ENCODE measurements at places on chromosomes 12 and 14. TPM values are rescaled to one million over a fixed set of nuclear protein-coding genes. Genes with fewer than 3 reads are reported as not detected.

DNA sequence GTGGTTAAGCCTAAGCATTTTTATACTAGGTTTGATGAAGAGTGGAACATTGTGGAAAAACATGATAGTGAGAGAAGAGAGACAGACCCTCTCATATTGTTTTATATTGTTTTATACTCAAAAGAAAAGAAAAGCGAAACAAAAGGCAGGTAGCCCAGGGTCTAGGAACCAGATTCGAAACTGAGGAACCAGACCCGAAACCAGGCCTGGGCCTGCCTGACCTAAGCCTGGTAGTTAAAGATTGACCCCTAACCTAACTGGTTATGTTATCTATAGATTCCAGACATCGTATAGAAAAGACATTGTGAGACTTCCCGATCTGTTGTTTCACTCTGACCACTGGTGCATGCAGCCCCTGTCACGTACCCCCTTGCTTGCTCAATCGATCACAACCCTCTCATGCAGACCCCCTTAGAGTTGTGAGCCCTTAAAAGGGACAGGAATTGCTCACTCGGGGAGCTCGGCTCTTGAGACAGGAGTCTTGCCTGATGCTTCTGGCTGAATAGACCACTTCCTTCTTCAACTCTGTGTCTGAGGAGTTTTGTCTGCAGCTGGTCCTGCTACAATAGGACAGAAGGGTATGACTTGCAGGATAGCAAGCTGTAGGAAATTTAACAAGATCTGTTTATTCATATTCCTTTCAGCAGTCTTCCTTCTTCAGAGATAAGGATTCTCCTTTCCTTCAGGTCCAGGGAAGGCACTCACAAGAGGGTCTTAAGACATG, 147.1 kb upstream of the PLEKHA5 start:
- H3K4me3 ChIP-seq = no peak overlapping the region
- H3K36me3 ChIP-seq = peaks cover 1% of the 10 kb centered on the region
- no peaks in the 10 kb centered on the region for H3K4me1 ChIP-seq
- H3K27ac ChIP-seq = no peak overlapping the region

GRCh38 chr12:122726080-122726558, 4.5 kb downstream of the HCAR1 start:
- H3K27me3 ChIP-seq = no peaks in the 10 kb centered on the region
- DNase-seq = no peak
- H3K4me1 ChIP-seq = peaks cover 28% of the 10 kb centered on the region
- H3K4me3 ChIP-seq = peak overlapping the region; percentile 69
- peak overlapping the region; percentile 93 for H3K27ac ChIP-seq

- H3K4me3 ChIP-seq = no peak overlapping the region
- no peaks in the 10 kb centered on the region for H3K4me1 ChIP-seq
- H3K27me3 ChIP-seq = no peaks in the 10 kb centered on the region
- no peak for DNase-seq
- no peaks in the 10 kb centered on the region for H3K36me3 ChIP-seq
Measured at GRCh38 chr12:80632835-80633234, 74.6 kb upstream of the MYF6 start.

DNA sequence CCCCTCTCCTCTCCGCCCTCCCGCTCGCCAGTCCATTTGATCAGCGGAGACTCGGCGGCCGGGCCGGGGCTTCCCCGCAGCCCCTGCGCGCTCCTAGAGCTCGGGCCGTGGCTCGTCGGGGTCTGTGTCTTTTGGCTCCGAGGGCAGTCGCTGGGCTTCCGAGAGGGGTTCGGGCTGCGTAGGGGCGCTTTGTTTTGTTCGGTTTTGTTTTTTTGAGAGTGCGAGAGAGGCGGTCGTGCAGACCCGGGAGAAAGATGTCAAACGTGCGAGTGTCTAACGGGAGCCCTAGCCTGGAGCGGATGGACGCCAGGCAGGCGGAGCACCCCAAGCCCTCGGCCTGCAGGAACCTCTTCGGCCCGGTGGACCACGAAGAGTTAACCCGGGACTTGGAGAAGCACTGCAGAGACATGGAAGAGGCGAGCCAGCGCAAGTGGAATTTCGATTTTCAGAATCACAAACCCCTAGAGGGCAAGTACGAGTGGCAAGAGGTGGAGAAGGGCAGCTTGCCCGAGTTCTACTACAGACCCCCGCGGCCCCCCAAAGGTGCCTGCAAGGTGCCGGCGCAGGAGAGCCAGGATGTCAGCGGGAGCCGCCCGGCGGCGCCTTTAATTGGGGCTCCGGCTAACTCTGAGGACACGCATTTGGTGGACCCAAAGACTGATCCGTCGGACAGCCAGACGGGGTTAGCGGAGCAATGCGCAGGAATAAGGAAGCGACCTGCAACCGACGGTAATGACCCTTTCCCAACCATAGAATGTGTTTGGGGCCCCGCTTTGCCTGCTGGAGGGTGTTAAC, 615 bp downstream of the CDKN1B start:
- H3K27me3 ChIP-seq = no peaks in the 10 kb centered on the region
- H3K4me3 ChIP-seq = peak overlapping the region; percentile 98
- H3K27ac ChIP-seq = peak overlapping the region; percentile 84
- H3K4me1 ChIP-seq = peaks cover 31% of the 10 kb centered on the region
- H3K36me3 ChIP-seq = peaks cover 38% of the 10 kb centered on the region

DNA sequence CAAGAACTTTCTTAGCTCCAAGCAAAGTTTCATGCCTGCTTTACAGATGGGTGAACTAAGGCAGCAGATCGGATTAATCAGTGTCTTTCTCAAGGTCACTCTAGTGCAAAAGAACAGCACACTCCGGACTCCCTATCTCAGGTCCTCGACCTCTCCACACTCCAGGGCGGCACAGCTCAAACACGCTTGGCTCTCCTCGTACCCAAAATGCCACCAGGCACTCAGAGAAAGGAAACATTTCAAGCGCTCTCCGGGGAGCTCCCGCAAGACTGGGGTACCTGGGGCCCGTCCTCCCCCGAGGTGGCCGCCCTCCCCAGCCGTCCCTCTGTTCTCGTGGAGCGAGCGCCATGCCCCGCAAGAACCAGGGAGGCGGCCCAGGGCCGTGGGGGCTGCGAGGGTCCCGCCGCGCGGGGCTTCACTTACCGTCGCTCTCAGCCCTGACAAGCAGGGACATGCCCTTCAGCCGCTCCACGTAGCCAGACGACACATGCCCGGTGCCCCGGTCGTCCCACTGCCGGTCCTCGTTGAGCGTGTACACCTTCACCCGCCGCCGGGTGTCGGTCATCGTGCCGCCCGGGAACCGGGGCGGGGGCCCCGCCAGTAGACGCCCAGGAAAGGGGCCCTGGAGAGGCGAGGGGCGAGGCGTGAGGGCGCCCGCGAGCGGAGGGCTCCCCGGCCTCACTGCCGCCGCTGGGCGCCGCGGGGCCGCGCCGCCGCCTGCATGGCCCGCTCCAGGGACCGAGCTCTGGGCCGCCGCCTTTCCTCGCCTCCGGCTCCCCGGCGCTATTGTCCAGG, 830 bp downstream of the PPP4R3A start:
- peaks cover 16% of the 10 kb centered on the region for H3K36me3 ChIP-seq
- peak; percentile 74 for DNase-seq
- H3K4me3 ChIP-seq = peak overlapping the region; percentile 95

- H3K27me3 ChIP-seq = no peaks in the 10 kb centered on the region
- peaks cover 5% of the 10 kb centered on the region for H3K4me1 ChIP-seq
- no peak overlapping the region for H3K27ac ChIP-seq
- no peak for DNase-seq
- H3K36me3 ChIP-seq = peaks cover 20% of the 10 kb centered on the region
Measured at GRCh38 chr12:20410734-20411133, 42.4 kb downstream of the PDE3A start.

- H3K4me1 ChIP-seq = peaks cover 22% of the 10 kb centered on the region
- H3K36me3 ChIP-seq = peaks cover 17% of the 10 kb centered on the region
- DNase-seq = no peak
- H3K27ac ChIP-seq = peak overlapping the region; percentile 88
Measured at GRCh38 chr14:55130196-55130550, 1.1 kb downstream of the LGALS3 start.

DNA sequence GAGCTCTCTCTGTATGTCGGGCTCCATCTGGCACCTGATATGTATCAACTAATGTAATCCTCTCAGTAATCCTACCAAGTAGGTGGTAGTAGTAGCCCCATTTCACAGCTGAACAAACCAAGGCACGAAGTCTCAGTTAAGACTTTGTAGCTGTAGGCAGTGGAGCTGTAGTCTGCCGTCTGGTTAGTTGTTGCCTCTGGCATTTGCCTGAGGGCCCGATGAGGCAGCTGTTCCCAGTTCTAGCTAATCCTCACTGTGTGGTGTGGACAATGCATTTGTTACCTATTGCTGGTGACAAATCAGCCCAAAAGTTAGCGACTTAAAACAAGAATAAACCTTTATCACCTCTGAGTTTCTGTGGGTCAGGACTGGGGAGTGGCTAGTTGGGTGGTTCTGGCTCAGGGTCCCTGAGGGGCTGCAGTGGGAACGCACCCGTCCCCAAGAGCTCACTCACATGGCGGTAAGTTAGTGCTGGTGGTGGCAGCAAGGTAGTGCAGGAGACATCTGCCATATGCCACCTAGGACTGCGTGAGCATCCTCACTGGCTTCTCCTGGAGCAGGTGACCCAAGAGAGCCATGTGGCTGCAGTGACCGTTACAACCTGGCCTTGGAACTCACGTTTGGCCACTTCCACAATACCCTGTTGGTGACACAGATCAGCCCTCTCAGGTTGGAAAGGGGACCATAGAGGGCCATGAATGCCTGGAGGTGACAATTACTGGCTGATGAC, 5.6 kb downstream of the AACS start:
- H3K4me1 ChIP-seq = peaks cover 10% of the 10 kb centered on the region
- H3K27ac ChIP-seq = no peak overlapping the region
- DNase-seq = no peak
- H3K27me3 ChIP-seq = no peaks in the 10 kb centered on the region
- no peak overlapping the region for H3K4me3 ChIP-seq

Gene MANSC1
- 16.8 TPM for total RNA-seq

Gene ANO2
- 3.3 TPM for total RNA-seq

Gene DDN
- 8.8 TPM for total RNA-seq

Gene TMCC3
- total RNA-seq = 18.2 TPM

Gene SLC10A1
- total RNA-seq = not detected

Gene DYRK2
- 80.5 TPM for total RNA-seq

All from type B pancreatic cell (in vitro differentiated cells).